ENCODE measurements at places on chromosomes 2 and 18.
A peak's percentile ranks its signal among the peaks of the same experiment; 100 is the strongest.

DNA sequence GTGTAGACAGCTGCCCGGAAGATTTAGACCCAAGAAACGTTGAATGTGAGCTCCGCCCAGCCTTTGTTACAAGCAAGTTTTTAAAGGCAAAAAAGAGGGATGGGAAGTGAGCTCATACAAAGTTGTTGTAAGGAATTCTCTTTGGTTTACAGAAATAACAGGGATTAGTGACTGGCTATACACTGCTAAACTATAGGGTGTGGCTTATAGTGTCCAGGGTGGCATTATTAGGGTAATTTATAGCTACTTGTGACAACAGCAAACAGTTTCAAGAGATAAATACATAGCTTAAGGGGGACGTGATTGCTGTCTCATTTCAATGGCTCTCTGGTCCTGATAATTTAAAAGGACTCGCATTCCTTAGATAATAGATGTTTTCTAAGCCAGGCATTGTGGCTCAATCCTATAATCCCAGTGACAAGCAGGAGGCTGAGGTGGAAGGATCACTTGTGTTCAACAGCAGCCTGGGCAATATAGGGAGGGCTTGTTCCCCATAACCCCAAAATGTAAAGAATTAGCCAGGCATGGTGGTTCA is 66.5 kb upstream of the TGIF1 start:
- no peak for DNase-seq

- DNase-seq: no peak
These were observed 283.8 kb downstream of the CTNNA2 start for GRCh38 chr2:79796641-79797040.

- no peak for DNase-seq
These were observed 60.4 kb upstream of the SNTG2 start for GRCh38 chr2:890214-890613.

DNA sequence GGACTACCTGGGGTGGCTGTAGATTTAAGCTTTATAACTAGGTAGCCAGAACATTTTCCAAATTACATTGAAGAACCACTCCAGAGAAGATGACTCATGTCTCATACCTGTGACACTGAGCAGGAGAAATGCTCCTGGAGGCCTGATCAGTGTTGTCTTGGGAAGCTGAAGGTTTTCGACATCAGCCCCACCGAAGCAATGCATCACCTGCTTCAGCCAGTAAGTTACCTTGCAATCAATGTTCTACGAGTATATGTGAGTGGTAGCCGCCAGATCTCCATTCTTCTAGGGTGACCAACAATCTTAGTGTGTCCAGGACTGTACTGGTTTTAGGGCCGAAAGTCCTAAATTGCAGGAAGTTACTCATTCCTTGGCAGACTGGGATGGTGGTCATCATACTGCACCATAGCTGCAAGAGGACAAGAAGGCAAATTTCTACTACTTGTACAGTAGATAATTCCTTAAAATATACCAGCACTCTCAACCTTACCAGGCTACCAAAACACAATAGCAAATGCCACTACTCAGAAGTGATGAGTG is 109.3 kb upstream of the LINC00305 start:
- DNase-seq: no peak

DNA sequence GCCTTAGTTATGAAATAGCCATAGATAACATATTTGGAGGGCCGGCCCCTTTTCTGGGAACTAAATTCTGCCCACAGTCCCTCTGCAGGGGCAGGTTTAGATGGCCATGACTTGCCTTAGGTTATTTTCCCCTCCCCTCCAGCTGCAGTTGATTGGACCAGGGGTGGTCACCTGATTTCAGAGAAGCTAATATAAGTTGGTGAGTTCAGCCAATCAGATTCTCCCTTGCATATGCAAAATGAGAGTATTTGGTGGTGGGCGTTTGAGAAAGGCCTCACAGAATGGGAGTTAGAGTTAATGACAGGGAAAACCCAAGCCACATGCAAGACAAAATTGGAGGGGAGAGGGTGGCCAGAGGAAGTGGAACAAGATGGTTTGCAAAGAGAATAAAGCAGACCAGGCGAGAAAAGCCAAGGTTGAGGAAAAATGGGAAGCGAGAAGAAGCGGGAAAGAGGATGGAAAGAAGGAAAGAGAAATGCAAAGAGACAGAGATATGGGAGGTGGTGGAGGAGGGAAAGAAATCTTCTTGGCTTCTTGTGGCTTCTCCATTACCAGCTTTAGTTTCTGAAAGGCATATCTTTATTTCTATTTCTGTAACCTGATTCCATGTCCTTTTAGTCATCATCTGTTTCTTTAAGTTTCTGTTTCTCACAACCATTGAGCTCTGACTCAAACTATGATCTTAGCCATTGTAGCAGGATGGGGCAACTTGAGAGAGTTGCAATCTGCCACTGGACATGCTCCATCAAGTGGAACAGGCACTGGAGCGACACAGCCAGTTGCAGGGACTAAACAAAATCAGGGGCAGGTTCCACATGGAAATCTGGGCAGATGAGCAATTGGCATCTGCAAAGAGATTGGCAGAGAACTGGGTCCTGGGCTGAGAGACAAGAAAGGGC is 108.1 kb upstream of the SIX3 start:
- DNase-seq: no peak

- DNase-seq: no peak
These were observed 74.9 kb upstream of the MYL1 start for GRCh38 chr2:210389856-210390255.

DNA sequence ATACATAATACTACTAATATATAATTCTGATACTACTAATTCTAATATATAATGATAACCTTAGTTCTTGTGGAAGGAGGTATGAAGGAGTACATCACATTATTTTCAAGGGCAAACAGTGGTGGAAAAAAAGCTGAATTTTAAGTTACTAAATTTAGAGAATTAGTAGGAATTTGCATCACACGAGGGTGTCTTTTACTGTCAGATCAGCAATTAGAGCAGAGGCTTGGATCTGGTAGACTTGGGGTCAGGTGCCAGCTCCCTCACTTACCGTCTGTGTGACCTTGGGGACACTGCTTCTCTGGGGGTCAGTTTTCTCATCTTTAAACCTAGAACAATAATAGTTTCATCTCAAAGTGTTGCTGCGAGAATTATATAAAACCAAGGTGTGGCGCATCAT is 114.1 kb upstream of the NEDD4L start:
- DNase-seq: no peak

DNA sequence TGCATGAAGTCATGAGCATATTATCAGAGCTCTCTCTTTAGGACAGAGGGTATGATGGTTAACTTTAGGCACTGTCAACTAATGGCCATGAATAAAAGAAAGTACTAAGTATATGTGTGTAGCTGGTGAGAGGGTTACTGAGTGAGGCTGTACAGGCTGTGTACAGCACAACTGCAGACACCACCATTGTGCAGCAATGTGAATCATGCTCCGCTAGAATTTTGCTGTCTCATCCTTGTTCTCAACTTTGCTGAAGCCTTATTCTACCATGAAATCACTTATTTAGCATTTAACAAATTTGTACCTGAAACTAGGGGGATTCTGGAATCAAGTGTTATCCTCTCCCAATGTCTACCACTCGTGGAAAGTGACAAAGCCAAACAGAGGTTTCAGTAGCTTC is 414.9 kb downstream of the PLCL1 start:
- DNase-seq: no peak

DNA sequence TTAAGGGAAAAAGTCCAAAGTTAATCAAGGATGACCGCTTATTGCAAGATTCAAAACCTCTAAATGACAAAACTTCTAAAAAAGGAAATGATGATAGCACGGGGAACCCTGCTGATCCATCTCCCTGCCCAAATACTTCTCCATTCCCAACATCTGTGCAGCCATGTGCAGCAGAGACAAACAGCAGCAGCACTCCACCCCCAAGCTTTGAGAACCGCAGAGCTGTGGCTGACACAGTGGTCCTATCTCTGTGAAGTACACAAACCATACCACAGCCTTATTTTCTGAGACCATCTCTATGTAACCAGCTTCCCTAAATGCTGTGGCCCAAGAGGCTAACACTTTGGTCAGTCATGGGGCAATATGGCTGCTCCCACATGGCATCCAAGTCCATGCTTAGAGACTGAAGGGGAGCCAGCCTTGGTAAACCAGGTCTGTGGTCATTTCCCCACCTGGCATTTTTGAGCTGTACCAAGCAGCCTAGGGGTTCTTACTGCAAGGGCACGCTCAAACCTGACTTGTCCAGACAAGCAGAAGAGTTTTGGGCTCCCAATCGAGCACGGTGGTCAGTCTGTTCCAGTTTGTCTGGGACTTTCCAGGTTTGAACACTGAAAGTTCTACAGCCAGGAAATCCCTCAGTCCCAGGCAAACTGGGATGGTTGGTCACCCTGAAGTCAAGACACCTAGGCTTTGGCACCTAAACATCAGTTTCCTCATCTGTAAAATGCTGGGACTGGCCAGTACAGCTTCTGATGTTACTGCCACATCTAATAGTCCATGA is 17.1 kb upstream of the NFE2L2 start:
- no peak for DNase-seq

DNA sequence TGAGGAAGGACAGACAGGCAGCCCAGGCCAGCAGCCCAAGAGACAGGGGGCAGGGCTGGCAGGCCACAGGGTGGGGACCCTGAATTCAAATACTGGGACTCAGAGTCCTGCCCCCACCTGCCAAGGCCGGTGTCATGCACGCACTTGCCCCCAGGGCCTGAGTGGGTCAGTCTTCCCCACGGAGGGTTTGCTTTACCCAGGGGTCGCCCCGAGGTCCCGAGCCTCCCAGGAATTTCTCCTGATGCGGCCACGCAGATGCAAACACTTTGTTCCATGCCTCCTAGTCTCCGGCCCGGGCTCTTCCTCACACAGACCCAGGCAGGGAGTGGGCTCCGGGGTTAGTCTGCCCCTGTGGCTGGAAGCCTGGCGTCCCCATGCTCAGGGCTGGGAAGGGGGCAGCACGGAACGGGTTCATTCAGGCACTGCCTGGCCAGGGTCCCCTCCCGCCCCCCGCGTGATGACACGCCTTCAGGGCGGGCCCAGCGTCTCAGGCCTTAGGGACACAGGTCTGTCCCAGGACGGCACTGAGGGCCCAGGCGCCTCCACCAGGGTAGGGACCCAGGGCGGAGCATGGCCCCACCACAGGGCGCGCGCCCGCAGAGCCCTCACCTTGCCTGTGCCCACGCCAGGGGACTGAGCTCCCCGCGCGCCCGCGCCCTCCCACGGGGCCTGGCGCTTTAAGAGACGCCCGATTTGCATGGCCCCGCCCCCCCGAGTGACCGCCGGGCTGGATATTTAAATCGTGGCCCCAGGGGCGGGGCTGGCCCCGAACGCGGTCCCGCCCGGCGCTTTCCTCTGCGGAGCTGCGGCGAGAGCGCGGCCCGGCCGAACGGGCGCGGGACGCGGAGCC is at the start of gene SNED1:
Gene SNED1, plus strand, starts transcription at position 763 of the 850 bp plus-strand sequence. CDS start 220 bp downstream, outside the sequence.
- peak; percentile 57 for DNase-seq

DNA sequence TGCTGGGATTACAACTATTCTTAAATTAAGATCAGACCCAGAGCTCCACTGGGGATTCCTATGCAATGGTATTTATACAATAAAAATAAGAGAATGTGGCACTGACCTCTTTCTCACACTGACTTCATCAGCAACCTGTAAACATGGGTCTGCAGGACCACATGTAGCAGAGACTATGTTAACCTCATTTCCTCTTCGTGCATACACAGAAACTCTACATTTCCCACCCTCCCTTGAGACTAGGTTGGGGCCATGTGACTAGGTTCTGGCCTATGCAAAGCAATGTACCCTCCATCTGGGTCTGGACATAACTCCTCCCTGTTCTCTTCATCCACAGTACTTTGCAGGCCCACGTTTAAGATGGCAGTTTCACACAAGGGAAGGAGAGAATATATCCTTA is 514.4 kb upstream of the CHAC2 start:
- DNase-seq: no peak

- DNase-seq: no peak
These were observed 61.4 kb downstream of the GPR39 start for GRCh38 chr2:132477962-132478361.

DNA sequence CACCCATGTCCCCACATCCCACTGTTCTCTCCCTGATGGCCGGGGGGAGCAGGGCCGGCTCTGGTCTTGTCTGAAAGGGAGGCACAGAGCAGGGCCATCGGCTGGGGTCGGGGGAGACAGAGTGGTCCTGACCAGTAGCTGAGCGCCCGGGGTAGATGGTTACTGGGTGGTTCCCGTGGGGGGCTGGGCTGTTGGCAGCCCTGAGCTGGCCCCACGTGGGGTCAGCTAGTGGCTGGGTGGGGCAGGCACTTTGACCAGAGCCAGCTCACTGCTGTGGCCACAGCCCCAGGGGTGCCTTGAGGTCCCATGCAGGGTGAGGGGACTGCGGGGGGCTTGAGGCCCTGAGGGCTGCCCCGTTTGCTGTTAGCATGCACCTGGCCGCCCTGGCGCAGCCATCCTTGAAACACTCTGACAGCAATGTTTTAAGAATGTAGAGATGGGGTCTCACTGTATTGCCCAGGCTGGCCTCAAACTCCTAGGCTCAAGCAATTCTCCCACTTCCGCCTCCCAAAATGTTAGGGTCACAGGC is 12.3 kb upstream of the NEU4 start:
- no peak for DNase-seq

GRCh38 chr2:2836343-2837070 is 505.4 kb upstream of the MYT1L start:
- DNase-seq: no peak

DNA sequence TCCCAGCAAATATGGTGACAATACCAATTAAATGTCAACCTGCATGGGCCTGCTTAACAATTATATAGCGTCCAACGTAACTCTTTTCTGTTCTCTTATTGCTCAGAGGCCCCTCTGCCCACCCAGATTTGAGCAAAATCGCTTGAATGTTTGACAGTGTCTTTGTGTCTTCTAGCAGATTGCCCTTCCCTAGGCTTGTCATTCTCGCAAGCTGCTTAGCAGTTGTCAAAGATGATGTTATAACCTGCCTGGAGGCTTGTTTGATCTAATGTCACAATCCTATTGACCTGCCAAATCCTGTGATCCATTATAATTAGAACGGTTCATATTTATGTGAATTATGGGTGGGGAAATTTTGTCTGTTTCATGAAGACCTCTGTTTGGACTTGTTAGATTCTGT is 108.8 kb downstream of the FARSB start:
- no peak for DNase-seq

- DNase-seq: no peak
These were observed 109.9 kb upstream of the ID2 start for GRCh38 chr2:8571792-8572499.

- DNase-seq: no peak
These were observed 109.9 kb downstream of the CEP192 start for GRCh38 chr18:13100942-13101658.

Measured in amniotic stem cell (primary cell).